ENCODE measurements at places on chromosomes 13 and 19.

GRCh38 chr13:41075034-41075433 lies 13.7 kb downstream of the WBP4 start:
- DNase-seq, result peak; percentile 47

- DNase-seq, result no peak
Measured at GRCh38 chr13:112903606-112904195, 65.3 kb upstream of the MCF2L start.

DNA sequence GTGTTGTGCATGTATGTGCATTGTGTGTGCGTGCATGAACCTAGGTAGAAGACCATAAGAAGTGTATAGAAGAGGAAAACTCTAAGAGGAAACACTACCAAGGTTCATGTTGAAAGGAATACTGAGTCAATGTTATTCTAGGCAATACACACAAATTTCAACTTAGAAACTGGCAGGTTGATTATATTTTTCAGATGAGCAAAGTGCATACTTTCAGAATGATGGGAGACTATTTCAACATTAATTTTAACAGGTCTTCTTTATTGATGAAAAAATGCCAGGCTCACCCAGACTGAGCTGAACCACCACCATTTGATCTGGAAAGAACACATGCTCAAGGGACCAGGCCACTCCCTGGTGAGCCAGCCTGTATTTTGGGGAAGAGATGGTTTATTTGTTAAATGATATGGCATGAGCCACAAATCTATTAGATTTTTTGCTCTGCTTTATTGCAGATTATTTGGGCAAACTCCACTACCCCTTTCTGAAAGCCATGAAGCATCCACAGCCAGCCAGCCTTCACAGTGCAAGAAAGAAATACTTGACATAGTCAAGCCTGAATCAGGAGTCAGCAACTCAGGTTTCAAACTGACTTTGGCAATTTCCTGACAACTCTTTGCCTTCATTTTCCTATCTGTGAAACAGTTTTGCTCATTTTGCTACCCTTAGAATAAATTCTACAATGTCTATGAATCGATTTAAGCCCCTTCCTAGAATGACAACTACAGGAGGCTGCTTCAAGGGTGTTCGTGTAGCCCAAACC lies 368.9 kb downstream of the COG6 start:
- DNase-seq, result no peak

- peak; percentile 38 for DNase-seq
Measured at GRCh38 chr19:17553256-17553655, 2.2 kb upstream of the COLGALT1 start.

DNA sequence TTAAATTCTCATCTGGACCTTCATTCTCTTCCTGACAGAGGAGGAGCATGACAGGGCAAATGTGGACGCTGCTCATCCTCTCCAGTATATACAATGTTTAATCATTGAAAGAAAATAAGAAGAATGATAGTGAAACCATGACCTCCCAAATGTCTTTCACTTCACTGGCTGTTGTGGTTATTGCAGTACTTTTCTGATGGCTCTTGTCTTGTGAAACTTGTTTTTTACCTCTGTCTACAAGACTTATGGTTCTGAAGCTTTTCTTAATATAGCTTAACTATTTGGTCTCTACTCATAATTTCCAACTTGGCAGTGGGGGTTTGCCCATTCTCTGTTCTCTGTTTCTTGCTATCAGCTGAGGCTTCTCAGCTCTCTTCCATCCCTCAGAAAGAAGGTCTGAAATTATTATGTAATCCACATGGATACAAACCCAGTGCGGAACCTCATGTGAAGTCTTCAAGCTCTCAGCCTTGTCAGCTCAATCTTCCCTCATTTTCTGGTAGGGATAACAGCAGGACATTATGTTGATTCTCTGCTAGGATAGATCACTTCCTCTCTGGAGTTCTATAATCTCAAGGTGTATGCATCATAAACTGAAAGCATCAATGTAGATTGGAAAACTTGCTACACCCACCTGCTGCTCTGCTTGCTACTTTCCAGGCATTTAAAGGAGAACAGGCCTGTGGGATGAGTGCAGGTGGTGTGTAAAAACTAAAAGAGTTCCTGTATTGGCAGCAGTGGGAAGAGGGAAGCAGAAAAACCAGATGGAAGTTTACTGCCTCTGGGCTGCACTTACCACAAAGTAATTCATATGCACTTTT lies 250.3 kb upstream of the HTR2A start:
- no peak for DNase-seq

DNA sequence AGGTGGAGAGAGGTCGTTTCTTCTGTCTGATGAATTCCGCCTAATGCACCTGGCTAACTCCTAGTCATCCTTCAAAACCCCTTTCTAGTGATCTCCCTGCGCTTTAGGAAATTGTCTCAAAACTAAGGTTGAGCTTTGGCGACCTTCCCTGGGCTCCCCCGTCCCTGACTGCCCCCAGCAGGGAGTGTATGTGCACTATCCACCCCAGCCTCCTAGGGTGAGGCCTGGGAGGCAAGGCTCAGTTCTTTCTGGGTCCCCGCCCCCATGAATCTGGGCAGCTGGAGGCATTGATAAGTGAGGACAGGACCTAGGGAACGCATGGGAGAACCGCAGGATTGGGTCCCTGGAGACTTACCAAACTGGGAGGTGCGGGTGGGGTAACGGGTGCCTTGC lies 378 bp downstream of the TLE6 start:
- DNase-seq, result peak; percentile 26

GRCh38 chr19:30136611-30137195 lies 194.7 kb downstream of the URI1 start:
- DNase-seq, result no peak

DNA sequence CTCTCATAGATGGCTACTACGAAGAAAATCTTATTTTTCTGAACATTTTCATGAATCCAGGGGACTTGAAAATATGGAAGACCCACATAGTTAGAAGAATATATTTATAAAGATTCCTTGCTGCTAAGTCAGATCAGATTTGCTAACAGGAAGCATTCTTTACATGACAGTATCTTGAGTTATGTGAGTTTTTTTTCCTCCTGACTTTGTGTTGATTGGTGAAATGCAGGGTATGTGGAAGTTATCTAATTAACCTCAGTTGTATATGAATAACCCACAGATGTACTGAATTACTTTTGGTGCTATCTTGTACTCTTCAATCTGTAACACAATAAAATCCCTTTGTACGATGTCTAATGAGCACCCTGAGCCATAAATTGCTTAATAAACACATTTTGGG lies 53.8 kb downstream of the ESD start:
- no peak for DNase-seq

- DNase-seq, result peak; percentile 23
Measured at GRCh38 chr19:19677579-19677978, 8.9 kb downstream of the ZNF101 start.

DNA sequence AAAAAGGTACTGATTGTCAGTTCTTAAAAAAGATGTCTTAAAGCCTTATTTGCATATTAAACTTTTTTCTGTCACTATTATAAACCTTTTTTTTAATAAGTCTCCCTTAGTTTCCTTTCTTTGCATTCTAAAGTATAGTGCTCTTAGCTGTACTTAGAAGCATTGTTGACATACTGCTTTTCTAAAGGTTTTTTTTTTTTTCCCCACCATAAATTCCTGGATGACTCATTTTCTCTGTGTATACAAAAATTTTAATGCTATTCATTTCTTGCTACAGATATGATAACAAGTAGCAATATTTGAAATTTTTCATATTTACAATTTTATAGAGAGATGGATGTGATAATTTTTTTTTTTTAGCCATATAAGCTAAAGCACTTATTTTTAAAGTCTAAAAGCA lies 43.5 kb downstream of the METTL21C start:
- DNase-seq, result no peak

- peak; percentile 14 for DNase-seq
Measured at GRCh38 chr13:41179593-41180250, 14.6 kb downstream of the KBTBD7 start.

GRCh38 chr13:105616333-105617075 lies 919.0 kb downstream of the EFNB2 start:
- DNase-seq, result no peak

DNA sequence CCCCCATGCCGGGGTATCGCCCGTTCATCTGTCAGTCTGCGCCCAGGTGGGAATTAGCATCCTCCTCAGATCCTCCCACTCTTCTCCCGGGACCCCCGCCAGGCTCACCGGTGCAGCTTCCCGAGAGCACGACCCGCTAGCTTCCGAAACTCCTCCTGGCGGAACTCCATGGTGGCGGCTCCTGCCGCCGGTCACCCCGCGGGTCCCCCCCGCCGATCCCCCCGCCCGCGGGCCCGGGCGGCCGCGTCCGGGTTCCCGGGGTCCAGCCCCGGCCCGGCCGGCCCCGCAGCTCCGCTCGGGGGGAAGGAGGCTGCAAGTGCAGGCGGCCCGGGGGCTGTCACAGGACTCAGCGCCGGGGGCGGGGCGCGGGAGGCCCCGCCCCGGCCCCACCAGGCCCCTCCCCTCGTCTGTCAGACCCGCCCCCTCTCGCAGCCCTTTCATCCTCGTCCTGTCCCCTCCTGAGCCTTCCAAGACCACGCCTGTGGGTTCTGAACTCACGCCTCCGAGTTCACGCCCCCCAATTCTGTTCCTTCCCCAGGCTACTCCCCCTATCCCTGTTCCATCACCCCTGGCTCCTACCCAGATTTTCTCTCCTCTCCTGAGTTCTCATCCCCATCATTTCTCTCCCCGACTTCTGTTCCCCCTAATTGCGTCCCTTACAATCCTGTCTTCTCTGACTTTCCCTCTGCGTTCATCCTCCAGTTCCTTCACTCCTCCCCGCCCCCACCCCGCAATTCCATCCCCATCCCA lies at the start of gene SLC17A7:
Gene SLC17A7, minus strand, starts transcription at position 318 of the 750 bp plus-strand sequence. Its CDS starts 148 bp downstream, at position 170.
- DNase-seq, result no peak

DNA sequence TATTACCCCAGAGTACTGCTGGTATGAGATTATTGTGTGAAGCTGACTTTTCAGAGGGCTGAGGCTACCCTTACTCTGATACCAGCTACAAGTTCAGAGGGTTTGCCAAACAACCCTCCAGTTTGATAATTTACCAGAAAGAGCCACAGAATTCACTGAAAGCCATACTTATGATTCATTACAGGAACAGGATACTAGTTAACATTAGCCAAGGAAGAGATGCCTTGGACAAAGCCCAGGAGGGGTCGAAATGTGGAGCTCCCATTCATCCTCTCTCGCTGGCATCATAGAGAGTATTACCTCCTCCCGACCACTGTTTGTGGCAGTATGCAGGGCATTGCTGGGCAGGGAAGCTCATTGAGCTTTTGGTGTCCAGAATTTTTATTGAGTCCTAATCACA lies 364.3 kb downstream of the KCNRG start:
- no peak for DNase-seq

GRCh38 chr19:58545286-58546018 lies 1.6 kb downstream of the TRIM28 start:
- DNase-seq, result no peak

GRCh38 chr19:49954933-49955332 lies 6.0 kb downstream of the SIGLEC11 start:
- no peak for DNase-seq

DNA sequence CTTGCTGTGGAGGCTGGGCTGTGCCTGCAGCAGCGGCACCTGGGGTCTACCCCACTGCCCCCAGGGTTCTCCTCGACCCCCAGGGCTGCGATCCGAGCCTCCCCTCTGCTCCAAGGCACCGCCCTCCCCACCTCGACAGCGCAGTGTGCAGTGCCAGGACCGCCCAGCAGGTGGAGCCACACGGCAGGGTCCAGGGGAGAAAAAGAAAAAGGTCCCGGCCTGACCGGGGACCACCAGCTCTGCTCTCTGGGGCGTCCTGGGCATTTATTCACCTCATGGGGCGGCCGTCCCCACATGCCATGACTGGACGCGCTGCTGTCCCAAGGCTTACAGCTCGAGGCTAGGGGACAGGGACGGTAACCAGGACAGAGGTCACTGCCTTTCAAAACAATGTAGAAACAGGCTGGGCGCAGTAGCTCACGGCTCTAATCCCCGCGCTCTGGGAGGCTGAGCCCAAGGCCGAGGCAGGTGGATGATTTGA lies 10.6 kb downstream of the REXO1 start:
- no peak for DNase-seq

DNA sequence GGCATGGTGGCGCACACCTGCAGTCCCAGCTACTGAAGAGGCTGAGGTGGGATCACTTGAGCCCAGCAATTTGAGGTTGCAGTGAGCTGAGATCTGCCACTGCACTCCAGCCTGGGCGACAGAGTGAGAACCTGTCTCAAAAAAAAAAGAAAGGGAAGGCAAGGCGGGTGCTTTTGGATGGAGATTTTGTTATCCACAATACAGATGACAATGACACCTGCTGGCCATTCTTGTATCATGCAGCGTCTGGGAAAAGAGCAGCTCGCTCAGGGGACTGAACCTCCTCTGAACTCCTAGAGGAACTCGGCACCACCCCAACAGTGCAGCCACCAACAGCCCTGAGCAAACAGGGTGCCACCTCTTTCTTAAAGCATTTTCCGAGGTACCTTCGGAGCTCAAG lies 22.8 kb downstream of the HAUS8 start:
- peak; percentile 46 for DNase-seq

DNA sequence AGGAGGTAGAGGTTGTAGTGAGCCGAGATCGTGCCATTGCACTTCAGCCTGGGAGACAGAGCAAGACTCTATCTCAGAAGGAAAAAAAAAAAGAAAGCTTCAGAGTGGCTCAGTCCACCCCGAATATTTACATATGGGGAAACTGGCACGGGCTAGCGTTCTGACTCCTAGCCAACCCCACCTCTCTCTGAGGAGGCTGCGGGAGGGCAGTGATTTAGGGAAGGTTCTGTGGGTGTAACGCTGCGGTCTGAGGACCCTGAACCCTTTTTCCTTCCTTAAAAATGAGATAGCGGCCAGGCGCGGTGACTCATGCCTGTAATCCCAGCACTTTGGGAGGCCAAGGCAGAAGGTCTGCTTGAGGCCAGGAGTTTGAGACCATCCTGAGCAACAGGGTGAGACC lies 5.0 kb downstream of the LRRC25 start:
- no peak for DNase-seq

DNA sequence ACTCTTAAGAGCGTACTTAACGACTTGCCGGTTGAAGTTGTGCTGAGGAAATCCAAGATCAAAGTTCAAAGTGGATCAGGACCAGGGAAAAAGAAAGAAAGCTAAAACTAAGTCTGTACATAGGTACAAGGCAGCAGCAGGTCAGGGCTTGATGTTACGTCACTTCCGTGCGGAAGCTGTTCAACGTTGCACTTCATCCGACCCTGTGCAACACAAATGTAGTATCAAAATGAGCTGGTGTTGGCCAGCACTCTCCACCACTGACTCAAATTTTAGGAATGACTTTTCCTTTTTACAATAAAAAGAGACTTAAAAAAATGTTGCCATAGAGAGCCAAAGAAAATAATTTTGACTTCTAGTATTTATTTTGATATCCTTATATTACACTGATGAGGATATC lies 1315.4 kb downstream of the EFNB2 start:
- DNase-seq, result no peak

GRCh38 chr13:94712812-94713560 lies 641 bp upstream of the SOX21 start:
- DNase-seq, result no peak

GRCh38 chr19:51311351-51312257 lies at the start of gene IGLON5:
IGLON5 (plus strand) TSS chr19:51311644; CDS start chr19:51311848, 204 bp downstream.
- DNase-seq, result no peak

GRCh38 chr19:2636897-2637683 lies 65.4 kb downstream of the GNG7 start:
- peak; percentile 45 for DNase-seq

DNA sequence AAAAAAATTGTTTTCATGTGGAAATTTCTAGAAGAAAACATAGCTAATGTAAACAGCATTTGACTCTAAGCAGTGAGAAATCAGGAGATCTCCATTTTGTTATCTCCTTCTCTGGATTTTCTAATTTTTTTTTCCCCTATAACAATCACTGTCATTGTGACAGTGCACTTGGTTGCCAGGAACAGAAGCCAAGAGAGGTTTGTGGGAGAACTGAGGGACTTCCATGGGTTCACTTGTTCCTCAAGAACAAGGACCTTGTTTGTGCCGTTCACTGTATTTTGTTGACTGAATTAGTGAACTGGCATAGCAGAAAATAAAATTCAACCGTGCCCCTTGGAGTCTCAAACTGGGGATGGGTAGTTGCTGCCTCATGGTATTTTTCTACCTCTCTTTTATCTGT lies 17.1 kb downstream of the SHISA7 start:
- no peak for DNase-seq

Data from RKO (cell line).